KBM-7 (cell line): ENCODE measurements at places on chromosomes 13 and 19.

GRCh38 chr13:96090240-96091101, 564 bp downstream of the HS6ST3 start:
- peak; percentile 9 for DNase-seq

GRCh38 chr19:17020823-17021222, 5.8 kb downstream of the CPAMD8 start:
- DNase-seq: peak; percentile 17

- DNase-seq: no peak
Measured at GRCh38 chr13:50393628-50394027, 378.4 kb downstream of the KCNRG start.

GRCh38 chr13:100480676-100481075, 107.9 kb downstream of the GGACT start:
- no peak for DNase-seq

- DNase-seq: no peak
Measured at GRCh38 chr13:111228262-111229144, 91.9 kb upstream of the TEX29 start.

- DNase-seq: peak; percentile 43
Measured at GRCh38 chr13:83007226-83007625, 875.0 kb downstream of the SLITRK1 start.

DNA sequence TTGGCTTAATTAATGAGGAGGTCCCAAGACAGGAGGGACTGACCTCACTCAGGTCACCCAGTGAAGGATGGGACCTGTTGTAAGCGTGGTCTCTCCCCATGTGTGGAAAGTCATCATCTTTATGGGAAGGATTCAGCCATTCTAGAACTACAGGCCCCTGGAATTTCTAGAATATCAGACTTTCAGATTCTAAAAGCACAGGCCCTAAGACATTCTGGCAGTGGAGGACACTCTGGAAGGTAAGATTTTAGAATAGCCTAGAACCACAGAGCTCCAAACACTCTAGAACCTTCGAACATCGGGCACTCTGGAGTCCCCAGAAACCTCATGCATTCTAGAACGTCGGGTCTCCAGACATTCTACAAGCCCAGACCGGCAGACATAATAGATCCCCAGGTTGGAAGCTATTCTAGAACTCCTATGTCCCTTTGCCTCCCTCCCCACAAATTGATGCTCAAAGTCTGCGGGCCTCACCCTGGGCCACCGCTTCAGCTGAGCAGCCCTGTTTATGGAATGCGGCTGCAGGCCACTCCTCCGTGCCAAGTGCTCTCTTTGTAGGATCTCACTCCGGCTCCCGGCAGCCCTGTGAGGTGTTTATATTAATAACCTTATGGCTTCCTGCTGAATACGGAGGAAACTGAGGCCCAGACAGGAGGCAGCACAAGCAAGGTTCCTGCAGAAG, 1.9 kb upstream of the KLK15 start:
- no peak for DNase-seq

GRCh38 chr19:44848036-44848811, 2.1 kb downstream of the NECTIN2 start:
- DNase-seq: no peak

DNA sequence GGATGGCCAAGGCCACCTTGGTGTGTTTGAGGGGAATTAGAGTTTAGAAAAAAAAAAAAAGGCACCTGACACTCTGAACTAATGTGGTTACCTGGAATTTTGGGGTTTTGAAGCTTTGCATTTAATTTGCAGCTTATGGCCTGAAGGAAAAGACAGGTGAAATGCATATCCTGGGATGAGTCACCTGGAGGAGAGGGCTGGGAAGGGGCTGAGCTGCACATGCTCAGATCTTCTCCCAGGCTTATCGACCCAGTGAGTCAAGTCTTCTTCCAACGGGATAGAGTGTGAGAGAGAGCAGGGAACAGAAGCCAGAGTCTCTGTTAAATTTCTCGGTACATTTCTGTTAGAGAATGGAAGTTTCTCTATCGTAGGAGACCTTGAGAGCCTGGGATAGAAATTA, 29.7 kb upstream of the ALOX5AP start:
- no peak for DNase-seq

DNA sequence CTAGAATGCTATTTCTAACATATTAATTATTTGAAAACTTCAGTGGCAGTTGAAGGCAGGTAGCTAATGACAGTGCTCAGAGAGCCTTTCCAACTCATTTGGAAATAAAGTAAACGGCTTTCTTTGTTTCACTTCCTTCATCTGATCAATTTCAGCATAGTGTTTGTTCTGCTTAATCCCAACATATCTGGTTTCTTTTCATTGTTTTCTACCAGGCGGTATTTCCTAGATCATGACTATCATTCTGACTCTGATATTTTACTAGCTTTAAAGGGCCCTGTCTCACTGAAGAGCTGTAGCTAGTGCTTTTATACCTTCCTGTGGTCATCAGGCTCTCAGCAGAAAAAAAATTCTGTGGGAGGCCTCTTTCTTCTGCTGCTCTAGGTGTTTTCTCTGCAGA, 178.6 kb downstream of the RBM26 start:
- no peak for DNase-seq

DNA sequence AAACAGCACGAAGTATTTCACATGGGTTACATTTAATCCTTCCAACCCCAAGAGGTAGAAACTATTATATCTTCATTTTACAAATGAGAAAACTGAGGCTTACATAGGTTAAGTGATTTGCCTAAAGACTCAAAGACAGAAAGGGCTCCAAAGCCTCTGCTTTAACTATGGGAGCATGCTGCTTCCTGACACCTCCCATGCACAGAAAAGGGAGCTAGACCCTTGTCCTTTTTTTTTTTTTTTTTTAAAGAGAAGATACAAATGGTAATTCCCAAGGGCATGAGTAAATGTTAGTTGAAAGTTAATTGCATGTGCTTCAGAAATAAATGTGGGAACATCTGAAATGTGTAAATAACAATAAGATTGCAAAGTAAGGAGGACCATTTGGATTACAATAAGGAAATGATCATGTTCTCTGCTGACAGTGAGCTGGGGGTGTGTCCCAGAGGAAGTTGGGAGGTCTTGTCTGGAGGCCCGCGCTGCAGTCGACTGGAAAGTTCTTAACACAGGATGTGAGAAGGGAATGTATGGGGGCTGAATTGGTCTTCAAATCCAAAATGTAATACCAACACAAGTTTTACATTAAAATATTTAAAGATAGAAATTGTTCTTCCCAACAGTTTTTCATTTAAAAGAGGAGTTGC, 500.3 kb downstream of the KLF12 start:
- DNase-seq: no peak
